ENCODE measurements at places on chromosomes 6 and 20.

- no peak for DNase-seq
These were observed 10.1 kb downstream of the SMIM28 start for GRCh38 chr6:138387577-138388368.

- DNase-seq, result no peak
These were observed 158.2 kb downstream of the TPBG start for GRCh38 chr6:82521861-82522260.

DNA sequence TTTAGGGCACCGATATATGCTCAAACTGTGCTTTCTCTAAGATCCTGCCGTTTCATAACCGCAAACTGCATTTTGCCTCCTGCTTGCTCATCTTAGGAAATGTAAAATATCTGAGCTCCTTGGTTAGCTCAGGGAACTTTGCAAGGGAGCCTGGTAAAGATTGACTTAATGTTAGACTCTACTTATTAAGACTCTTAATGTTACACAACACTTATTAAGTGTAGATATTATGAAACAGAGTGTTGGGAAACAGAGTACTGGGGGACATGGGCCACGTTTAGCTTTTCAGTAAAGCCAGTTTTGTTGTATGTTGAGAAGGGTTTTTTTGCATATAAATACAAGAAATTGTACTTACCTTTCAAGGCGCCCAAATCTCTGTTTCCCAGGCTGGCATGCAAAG, 1.9 kb downstream of the LTV1 start:
- no peak for DNase-seq

- no peak for DNase-seq
These were observed 570.0 kb upstream of the BTBD3 start for GRCh38 chr20:11347738-11348137.

DNA sequence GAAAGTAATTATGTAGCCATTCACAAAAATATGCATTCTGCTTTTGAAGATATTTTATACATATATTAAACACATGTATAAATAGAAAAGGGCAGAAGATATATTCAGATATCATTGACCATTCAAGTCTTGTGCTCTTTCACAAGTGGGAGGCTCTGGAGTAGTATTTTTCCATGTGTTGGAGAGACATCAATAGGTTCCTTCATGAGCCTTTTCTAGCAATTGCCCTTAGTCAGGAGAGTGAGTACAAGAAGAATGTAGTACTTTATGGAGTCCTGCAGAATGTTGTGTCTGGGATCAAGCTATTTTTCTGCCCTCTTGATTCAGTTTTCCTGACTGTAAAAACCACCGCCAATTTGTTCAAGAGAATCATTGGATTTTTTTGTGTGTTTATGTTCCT, 117.9 kb downstream of the LRRC1 start:
- no peak for DNase-seq

- DNase-seq, result no peak
These were observed 11.2 kb downstream of the CASS4 start for GRCh38 chr20:56423211-56423610.

GRCh38 chr6:144343701-144344428, 58.7 kb downstream of the UTRN start:
- DNase-seq, result no peak

DNA sequence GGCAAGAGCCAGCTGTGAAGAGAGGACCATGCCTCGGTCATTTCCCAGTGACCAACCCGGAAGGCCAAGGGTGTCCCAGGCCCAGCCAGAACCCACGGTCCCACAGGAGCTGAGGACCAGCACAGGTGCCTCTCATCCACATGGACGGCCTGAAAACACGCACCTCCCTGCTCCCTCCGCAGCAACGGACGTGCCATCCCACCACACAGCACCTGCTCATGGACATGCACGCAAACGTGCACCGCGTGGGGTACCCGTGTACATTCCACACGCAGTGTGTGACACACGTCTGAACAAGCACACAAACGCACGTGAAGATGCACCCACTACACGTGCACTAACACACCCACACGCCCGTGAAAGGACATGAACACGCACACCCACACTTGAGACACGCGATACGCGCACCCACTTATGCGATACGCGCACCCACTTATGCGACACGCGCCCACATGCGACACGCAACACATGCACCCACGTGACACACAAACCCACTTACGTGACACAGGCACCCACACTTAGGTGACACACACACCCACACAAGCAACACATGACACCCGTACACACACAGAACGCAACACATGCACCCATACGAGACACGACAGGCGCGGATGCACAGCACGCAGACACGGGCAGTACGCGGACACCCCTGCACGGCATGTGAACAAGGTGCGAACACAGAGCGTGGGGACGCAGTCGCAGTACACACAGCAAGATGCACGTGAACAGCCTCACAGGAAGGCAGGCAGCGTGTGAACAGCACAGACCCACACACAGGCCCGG, 30.1 kb downstream of the LAMA5 start:
- no peak for DNase-seq

GRCh38 chr6:83536034-83536646, 23.8 kb downstream of the PRSS35 start:
- no peak for DNase-seq

GRCh38 chr6:53986721-53987521, 124.3 kb upstream of the MLIP start:
- DNase-seq, result no peak

DNA sequence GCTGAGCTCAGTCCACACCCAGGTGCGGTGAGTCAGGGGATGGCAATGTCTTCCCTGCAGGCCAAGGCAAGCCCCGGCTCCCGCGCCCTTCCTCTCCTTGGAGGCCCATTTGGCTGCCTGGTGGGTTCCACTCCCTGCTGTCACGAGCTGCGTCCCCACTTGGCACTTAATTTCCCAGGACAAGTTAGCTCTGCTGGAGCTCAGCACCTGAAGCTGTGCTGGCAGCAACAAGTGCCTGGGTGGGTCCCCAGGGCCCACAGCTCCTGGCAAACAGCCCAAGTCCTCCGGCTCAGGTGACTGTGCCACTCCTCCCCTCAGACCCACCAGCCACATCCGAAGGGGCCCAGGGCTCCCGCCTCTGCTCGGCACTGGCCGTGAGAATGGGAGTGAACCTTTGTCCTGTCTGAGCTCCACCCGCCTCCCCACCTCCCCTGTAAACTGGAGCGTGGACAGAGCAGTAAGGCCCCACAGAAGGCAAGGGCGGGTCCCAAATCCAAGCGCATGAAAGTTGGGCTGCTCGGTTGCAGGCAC, 16.9 kb downstream of the LAMA5 start:
- no peak for DNase-seq

DNA sequence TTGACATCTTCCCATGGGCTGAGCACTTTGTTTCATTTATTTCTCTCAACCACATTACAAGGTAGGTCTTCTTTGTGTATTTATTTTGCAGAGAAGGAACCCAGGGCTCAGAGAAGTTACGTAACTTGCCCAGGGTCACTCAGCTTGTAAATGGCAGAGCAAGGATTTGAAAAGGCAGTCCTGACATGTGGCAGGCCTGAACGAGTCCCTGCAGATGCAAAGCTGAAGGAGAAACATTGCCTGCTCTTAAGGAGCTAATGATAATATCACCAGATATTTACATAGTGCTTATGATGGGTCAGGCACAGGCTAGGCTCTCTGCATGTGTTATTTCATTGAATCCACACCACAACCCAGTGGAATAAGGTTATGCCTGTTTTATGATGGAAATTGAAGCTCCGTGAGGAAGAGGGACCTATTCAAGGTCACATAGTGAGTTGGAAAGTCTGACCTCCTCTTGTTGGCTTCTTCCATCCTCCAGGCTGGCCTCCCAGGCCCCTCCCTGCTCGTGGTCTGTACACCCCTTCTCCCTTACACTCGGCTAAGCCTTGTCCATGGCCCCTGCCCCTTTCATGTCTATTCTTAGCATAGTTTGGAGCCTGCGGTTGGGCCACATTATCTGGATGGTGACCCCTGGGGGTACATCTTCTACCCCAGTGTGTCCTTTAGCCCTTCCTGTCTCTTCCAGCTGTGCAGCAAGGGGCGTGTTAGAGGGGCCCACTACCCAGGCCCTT, 12.5 kb downstream of the MYH7B start:
- no peak for DNase-seq

- no peak for DNase-seq
These were observed 476 bp upstream of the CLIC5 start for GRCh38 chr6:46016063-46016608.

DNA sequence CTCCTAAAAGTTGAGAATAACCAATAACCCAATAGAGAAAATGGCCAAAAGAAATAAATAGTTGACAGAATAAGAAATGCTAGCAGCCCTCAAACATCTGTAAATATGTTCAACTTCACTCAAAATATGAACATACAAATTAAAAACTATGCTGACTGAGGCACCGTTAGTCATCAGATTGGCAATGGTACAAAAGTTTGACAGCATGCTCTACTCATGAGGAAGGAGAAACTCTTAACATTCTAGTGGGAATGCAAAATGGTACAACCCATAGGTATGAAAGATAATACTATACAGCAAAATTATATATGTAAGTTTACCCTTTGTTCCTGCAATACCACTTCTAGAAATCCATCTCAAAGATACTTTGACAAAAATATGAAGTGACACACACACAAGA, 1.6 kb upstream of the ZSCAN12 start:
- DNase-seq, result no peak

GRCh38 chr6:167589615-167589940, 237.1 kb upstream of the AFDN start:
- no peak for DNase-seq
